ENCODE measurements at places on chromosomes 4 and X.

- DNase-seq: no peak
These were observed 136.2 kb downstream of the SHROOM3 start for GRCh38 chr4:76571274-76571673.

DNA sequence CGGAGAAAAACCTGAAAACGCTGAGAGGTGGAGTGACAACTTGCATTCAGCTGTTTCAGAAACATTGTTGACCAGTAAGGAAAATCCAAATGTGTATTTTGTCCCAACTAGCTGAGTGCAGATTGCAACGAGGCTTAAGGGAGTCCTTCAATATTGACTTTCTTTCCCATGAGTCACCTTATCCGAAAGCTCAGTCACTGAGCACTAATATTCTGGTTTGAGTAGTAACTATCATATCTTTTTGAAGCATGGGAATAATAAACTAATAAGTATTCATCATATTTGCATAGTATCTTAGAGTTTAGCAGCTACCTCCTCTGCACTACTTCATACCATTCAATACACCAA, 604.3 kb downstream of the PACRGL start:
- no peak for DNase-seq

- DNase-seq: no peak
These were observed 41.8 kb upstream of the HS3ST1 start for GRCh38 chr4:11470438-11471045.

DNA sequence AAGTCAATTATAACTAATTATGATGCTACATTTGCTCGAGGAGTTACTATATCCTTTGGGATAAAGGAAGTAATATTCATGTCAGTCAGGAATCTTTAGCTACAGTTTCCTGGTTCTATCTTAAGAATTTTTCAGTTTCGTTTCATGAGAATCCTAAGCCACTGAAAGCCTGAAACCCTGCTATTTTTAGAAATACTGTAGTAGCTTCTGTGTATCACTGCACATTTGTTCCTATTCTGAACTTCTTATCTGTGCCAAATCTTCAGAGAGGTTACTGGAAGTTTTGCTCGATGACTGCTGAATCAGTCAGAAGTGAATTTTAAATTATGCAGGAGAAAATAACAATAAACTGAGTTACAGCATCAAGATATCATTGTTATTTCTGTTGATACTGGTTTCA, 249.2 kb downstream of the TENM3 start:
- no peak for DNase-seq

GRCh38 chr4:44988011-44988410, 261.7 kb upstream of the GNPDA2 start:
- no peak for DNase-seq

DNA sequence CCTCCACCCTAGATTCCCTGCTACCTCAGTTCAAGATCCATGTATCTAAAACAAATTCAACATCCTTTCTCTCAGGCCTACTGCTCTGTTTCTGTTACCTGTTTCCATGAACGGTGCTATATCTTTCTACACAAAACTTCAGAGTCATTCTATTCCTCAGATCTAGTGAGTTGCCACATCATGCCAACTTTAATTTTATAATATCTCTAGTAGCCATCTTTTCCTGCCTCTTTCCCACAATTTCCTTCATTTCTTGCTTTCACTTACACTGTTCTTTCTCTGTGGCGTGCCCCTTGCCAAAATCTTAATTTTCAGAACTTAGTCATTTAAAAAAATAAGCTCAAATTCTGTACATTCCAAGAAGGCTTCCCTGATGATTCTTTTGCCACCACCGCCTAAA, 15.2 kb downstream of the GUCY1A1 start:
- no peak for DNase-seq
